ENCODE measurements at places on chromosomes 4 and X. TPM values are rescaled to one million over a fixed set of nuclear protein-coding genes. Genes with fewer than 3 reads are reported as not detected.

GRCh38 chrX:119647552-119648420 is 41.6 kb upstream of the NKRF start:
- peak overlapping the region; percentile 45 for H3K4me3 ChIP-seq
- peak overlapping the region; percentile 93 for H3K27ac ChIP-seq
- H3K27me3 ChIP-seq = no peaks in the 10 kb centered on the region
- peaks cover 28% of the 10 kb centered on the region for H3K4me1 ChIP-seq
- no peak for DNase-seq

The GAGE1 gene
- not detected for total RNA-seq

DNA sequence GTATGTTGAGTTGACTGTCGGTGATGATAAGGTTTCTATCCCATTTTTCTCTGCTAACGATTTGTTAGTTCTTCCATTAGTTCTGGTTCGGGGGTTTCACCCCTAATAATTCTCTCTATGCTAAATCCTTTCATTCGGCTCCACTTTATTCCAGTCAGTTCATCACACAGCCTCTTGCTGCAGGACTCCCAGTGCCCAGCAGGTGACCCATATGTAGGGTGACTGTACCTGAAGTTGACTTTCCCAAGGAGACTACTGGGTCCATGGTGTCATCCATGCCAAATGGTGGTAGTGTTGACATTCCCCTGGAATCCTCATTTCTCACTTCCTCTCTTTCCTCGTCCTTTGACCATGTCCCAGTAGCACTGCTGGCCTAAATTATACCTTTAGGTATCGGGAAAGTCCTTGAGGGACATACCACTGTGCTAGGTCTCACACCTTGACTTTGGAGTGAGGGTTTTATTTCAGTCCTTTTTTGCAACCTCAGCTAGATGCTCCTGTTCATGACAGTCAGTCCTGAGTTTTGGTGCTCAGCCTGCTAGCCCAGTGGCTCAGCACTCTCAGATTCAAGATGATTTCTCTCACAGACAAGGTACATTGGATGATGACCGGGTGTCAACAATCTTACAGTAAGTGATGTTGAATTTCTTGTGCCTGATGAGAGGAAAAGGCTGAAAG is 105.1 kb upstream of the ARHGAP24 start:
- H3K4me3 ChIP-seq = peak overlapping the region; percentile 33
- H3K27ac ChIP-seq = peak overlapping the region; percentile 50
- DNase-seq = no peak
- H3K36me3 ChIP-seq = no peaks in the 10 kb centered on the region

DNA sequence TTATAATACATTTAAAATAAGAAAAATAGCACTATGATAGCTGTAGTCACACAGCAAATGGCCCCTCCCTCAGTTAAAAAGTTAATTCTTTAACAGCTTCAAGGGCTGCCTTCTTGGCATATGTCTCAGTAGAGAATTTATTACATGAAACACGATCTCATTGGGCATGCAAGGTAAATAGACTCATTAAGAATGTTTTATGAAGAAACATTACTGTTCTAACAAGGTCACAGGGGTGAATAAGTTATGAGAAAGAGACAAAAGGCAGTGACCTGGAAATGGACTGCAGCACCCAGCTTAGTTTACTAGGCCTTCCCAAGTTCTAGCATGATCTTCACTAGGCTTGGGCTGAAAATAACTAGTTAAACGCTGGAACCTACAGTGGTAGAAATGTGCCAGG is 277.7 kb downstream of the NR3C2 start:
- H3K27me3 ChIP-seq = no peaks in the 10 kb centered on the region
- no peak overlapping the region for H3K4me3 ChIP-seq
- H3K4me1 ChIP-seq = no peaks in the 10 kb centered on the region
- H3K36me3 ChIP-seq = no peaks in the 10 kb centered on the region
- H3K27ac ChIP-seq = no peak overlapping the region
- no peak for DNase-seq

The PAGE2B gene
- total RNA-seq = not detected

DNA sequence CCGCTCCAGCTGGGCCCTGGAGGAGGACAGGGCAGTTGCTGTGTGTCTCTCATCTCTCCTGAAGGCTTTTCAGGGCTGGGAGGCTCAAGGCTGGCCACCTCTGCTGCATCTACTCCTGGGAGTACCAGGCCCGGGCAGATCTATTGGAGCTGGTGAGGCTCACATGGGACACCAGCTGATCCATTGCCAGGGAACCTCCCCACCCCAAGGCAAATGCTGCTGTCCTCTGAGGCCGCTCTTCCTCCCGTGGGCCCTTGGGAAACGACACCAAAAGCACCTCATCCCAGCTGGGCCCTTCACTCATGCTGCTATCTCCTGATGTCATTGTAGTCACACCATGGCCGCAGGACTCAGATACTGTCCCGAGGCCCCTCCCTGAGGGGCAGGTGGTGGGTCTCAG is 3.6 kb downstream of the UBL4A start:
- H3K4me1 ChIP-seq = peaks cover 24% of the 10 kb centered on the region
- no peak overlapping the region for H3K27ac ChIP-seq
